ENCODE measurements at places on chromosomes 1 and 21. TPM values are rescaled to one million over a fixed set of nuclear protein-coding genes. Genes with fewer than 3 reads are reported as not detected.

Gene IQCC
- 3.5 TPM for total RNA-seq

Gene FNDC10
- 2.6 TPM for total RNA-seq

Gene ANGPTL1
- not detected for total RNA-seq

Gene IFNLR1
- 3.6 TPM for total RNA-seq

Gene RGS8
- total RNA-seq: not detected

DNA sequence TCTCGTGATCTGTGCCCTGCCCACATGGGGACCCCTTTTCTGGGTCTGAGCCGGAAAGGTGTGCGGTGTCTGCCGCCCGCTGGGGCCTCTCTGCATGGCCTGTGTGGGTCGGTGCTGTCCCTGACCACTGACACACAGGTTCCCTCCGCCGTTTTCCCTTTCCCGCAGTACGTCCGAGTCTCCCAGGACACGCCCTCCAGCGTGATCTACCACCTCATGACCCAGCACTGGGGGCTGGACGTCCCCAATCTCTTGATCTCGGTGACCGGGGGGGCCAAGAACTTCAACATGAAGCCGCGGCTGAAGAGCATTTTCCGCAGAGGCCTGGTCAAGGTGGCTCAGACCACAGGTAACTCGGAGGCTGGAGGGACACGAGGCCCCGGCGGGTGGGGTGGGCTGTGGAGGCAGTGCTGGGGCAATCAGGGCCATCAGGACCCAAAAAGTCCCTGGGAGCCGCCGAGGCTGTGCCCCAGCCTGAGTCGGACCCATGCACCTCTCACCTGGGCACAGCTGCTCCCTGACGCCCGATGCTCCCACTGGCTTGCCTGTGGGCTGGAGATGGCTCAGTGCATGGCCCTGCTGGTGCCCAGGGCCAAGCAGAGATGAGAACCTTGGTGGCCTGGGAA is 13.3 kb downstream of the TRPM2 start:
- DNase-seq: no peak

DNA sequence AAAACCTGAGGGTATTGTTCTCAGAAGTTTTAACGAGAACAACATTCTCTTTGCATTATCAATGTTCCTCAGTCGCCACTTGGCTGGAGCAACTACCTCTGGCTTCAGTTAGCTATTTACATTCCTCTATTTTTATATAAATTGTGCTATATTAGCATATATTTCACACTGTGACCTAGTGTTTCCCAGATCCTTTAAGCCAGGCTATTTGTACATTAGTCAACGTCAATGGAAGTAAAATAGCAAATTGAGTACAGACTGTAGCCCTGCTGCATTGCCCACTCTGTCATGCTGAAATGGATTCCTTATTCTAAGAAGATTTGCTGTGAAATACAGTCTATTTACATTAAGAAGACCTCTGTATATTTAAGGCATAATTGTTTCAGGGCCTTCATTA is 213.8 kb downstream of the ROR1 start:
- DNase-seq: no peak

DNA sequence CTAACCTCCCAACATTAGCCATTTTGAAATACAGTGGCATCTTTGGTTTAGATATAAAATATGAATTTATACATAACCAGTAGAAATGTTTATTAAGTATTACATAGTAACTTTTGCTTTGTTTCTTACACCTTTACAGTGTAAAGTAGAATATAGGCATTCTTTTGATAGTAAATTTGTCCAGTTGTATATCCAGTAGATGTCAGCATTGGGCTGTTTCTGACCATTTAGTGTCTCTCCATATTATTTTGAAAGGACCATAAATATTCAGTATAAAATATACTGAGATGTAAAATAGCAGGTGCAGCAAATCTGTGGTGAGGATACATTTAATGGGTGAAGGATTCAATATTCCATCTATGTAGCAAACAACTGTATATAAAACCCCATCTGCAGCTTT is 115.8 kb upstream of the ZRANB2 start:
- no peak for DNase-seq

DNA sequence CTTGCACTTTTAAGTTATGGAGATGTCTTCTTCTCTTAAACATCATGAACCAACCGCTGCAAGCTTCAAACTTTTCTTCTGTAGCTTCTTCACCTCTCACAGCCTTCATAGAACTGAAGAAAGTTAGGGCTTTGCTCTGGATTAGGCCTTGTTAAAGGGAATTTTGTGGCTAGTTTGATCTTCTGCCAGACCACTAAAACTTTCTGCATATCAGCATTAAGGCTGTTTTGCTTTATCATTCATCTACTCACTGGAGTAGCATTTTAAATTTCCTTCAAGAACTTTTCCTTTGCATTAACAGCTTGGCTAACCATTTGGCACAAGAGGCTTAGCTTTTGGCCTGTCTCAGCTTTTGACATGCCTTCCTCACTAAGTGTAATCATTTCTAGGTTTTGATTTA is 43.0 kb upstream of the RGL1 start:
- DNase-seq: no peak

GRCh38 chr1:187143783-187144182 is 315.0 kb downstream of the PLA2G4A start:
- DNase-seq: no peak

DNA sequence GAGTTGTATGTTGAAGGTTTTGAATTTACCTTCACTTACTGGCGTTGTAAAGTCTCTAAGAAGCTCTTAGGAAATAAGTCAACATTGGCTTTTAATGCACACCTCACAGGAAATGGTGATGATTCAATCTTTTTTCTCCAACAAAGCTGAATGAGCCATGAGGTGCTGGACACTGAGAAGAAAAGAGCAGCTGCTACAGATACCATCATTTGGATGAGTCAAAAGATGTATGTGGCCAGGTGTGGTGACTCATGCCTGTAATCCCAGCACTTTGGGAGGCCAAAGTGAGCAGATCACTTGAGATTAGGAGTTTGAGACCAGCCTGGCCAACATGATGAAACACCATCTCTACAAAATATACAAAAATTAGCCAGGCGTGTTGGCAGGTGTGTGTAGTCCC is 3.3 kb upstream of the IL23R start:
- DNase-seq: no peak

GRCh38 chr1:202155478-202156021 is 4.9 kb downstream of the PTPN7 start:
- DNase-seq: peak; percentile 49
